Activated T-cell treated with anti-CD3 and anti-CD28 coated beads, Interleukin-2, amount 50 U/mL, for 72 hours (primary cell): ENCODE measurements at places on chromosomes 7 and 10.

DNA sequence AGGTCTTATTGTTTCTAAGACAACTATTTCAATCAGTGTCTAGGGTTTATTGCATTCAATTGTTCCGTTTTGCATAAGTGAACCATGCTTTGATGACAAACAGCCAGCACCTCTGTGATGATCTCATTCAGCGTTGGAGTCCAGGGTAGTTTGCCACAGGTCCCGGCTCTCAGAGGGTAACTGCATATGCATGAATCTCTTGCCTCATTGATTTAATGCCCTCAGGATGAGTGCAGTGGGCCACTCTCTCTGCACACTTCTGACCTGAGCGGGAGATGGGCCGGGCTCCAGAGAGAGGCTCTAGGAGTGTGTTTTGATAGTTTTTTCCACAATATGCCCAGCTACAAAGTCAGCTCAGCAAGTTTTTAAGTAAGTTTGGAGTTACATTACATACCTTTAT lies 83.9 kb downstream of the HECW1 start:
- no peak for DNase-seq

- peak; percentile 59 for DNase-seq
Measured at GRCh38 chr10:103659674-103660363, 166.3 kb downstream of the NEURL1 start.

DNA sequence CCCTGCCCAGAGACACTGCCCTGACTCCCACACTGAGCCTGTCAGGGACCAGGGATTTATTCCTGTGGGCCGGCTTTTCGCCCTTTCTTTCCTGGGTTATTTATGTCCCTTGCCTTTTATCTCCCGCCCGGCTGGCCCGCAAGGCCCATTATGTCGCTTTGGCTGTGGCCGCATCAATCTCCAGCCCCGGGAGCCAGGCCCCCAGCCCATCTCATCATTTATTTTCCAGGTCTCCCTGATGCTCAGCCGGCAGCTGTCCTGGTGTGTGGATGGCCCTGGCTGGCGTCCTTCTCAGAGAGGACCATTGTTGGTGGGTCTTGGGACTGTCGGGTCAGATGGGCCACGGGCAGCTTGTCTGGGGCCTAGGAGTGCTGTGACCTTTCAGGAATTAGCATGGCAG lies 82.3 kb downstream of the FAM241B start:
- DNase-seq = no peak

- DNase-seq = no peak
Measured at GRCh38 chr7:120774481-120774880, 83.5 kb downstream of the TSPAN12 start.

DNA sequence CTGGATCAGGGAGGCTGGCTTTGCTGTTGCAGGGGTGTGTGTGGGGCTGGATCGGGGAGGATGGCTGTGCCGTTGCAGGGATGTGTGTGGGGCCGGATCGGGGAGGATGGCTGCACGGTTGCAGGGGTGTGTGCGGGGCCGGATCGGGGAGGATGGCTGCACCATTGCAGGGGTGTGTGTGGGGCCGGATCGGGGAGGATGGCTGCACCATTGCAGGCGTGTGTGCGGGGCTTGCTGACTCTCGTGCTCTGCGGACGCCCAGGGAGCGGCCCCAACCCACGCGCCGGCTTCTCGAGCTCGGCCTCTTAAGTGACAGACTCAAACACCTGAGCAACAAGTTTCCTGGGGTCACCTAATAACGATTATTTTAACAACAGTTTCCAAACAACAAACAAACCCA lies 518.2 kb downstream of the DNAJB6 start:
- DNase-seq = no peak

DNA sequence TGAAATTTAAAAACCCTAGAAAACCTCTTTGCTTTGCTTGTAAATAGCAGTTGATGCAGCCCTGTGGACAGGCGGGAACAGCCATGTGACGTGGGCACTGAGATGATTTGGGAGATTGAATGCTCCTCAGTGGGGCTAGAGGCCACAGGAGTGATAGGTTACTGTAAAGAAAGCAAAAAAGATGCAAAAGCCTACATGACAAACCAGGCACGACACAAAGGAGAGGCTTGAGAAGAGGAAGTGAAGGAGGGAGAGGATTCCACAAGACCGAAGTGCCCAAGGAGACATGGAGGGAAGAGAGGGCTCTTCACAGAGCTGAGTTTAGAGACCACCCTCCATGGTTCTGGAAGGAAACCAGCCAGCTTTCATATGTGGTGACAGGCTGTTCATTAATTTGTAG lies 25.7 kb downstream of the IKZF1 start:
- no peak for DNase-seq

DNA sequence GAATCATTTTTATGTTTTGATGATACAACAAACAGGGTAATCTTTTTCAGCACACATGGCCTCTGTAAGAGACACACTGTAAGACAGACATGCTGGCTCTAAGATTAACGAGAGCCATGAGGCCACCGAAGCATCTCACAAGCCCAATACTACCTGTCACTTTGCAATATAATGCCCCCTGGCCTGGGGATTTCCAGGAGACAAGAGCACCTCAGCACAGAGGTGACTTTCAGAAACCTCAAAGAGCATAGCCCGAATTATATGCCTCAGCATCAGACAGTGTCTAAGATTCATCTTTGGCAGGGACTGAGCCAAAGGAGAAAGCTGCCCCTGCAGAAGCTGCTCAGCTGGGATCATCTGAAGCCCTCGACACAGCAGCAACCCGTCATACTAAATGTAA lies 44.2 kb upstream of the TMEM213 start:
- no peak for DNase-seq

- no peak for DNase-seq
Measured at GRCh38 chr7:44898039-44898438, 12.7 kb upstream of the PURB start.

GRCh38 chr7:105644937-105645336 lies 63.6 kb upstream of the EFCAB10 start:
- no peak for DNase-seq

- no peak for DNase-seq
Measured at GRCh38 chr7:114502454-114503254, 88.0 kb downstream of the FOXP2 start.

- no peak for DNase-seq
Measured at GRCh38 chr7:56046721-56047445, 4.4 kb downstream of the PSPH start.

GRCh38 chr7:15000157-15000556 lies 97.6 kb upstream of the DGKB start:
- no peak for DNase-seq

- no peak for DNase-seq
Measured at GRCh38 chr7:22192801-22193200, 164.2 kb downstream of the RAPGEF5 start.

GRCh38 chr7:539731-540411 lies 20.2 kb upstream of the PDGFA start:
- DNase-seq = no peak

DNA sequence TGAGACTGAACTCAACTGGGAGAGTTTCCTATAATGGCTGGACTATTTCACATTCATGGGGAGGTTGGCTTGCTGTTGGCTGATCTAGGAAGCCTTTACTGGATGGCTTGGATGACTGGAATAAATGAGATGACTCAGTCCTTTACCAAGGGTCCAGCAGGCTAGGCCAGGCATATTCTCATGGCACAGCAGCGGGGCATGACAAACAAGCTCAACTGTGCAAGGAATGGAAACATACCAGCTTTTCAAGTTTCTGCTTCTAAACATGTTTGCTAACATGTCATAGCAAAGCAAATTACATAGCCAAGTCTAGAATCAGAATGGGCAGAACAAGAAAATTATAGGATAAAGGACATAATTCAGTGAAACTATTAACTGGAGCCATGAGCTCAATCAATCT lies 46.8 kb upstream of the CRTAC1 start:
- no peak for DNase-seq

GRCh38 chr7:47347816-47348385 lies 234.0 kb downstream of the TNS3 start:
- no peak for DNase-seq

DNA sequence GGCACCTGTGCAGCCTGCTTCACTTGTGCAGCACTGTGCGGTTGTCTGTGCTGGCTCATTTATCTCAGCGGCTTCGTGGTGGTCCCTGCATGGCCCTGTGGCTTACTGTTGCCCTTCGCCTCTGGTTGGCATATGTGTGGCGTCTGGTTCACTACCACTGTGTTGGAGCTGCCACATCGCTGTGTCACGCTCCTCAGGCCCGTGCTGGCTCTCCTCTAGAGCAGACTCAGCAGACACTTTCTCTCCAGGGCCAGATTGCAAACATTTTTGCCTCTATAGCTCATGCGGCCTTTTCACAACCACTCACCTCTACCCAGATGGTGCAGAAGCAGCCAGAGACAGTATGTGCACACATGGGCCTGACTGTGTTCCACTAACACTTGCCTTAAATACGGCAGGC lies 37.9 kb downstream of the PPP2R2D start:
- DNase-seq = no peak
